ENCODE measurements at places on chromosomes 2 and 18.

GRCh38 chr18:48059455-48060010, 129.1 kb upstream of the SMAD2 start:
- DNase-seq, result no peak

DNA sequence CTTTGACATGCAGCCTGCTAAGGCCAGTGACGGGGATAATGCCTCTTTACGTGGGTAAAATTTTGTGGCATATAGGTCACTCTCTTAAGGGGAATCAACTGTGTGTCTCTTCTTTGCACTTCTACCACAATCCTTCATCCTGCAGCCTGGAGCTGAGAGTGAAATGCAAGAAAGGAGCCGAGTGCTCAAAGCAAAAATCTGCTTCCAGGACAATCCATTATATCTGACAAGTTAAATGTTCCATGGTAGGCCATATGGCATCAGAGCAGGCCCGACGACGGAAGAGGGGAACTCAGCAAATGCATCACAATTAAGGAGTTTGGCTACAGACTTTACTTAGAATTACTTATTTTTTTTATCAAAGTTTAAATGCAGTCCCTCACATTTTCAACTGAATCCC, 171.2 kb downstream of the TCF4 start:
- no peak for DNase-seq

DNA sequence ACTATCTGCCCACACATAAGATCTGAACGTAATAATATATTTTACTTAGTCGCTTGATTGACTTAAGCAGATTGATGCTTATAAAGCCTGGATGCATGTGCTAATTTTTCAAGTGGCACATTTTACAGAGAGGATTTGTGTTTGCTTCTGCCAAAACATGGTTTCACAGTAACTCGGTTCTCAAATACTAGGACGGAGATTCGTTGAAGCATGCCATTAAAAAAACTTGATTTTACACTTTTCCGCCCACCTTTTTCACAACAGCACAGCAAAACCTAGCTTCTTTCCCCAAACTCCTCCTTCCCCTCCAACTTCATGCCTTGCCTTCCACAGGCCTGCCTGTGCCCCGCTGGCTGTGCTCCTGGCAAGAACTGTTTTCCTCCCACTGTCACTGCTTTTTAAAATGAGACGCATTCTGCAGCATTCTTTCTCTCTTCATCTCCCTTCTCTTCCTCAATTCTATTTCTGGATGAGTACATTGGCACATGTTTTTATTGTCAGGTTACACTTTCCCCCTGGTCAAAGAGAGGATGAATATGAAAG, 55.1 kb upstream of the LMAN1 start:
- DNase-seq, result no peak

DNA sequence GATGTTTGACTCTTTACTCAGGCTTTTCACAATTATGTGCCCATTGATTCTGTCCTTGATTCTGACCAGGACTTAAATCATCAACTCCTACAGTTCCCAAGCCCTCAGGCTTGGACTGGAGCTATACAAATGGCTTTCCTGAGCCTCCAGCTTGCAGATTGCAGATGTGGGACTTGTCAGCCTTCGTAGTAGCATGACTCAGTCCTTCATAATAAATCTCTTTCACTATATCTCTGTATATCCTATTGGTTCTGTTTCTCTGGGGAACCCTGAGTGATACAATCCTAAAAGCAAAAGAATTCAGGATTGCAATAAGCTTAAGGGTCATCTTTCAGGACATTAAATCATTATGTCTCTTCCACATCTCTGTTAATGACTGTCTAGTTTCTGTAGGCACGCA, 356.6 kb downstream of the RIT2 start:
- peak; percentile 7 for DNase-seq

GRCh38 chr2:47344890-47345589, 57.9 kb upstream of the MSH2 start:
- DNase-seq, result peak; percentile 12

- DNase-seq, result peak; percentile 75
These were observed 89.9 kb downstream of the GLI2 start for GRCh38 chr2:120825370-120826259.

GRCh38 chr2:60453301-60453700, 100.2 kb downstream of the BCL11A start:
- no peak for DNase-seq

GRCh38 chr2:133138693-133139092, 429.6 kb downstream of the NCKAP5 start:
- DNase-seq, result no peak

GRCh38 chr18:9437021-9437437, 38.3 kb upstream of the RALBP1 start:
- DNase-seq, result peak; percentile 47

DNA sequence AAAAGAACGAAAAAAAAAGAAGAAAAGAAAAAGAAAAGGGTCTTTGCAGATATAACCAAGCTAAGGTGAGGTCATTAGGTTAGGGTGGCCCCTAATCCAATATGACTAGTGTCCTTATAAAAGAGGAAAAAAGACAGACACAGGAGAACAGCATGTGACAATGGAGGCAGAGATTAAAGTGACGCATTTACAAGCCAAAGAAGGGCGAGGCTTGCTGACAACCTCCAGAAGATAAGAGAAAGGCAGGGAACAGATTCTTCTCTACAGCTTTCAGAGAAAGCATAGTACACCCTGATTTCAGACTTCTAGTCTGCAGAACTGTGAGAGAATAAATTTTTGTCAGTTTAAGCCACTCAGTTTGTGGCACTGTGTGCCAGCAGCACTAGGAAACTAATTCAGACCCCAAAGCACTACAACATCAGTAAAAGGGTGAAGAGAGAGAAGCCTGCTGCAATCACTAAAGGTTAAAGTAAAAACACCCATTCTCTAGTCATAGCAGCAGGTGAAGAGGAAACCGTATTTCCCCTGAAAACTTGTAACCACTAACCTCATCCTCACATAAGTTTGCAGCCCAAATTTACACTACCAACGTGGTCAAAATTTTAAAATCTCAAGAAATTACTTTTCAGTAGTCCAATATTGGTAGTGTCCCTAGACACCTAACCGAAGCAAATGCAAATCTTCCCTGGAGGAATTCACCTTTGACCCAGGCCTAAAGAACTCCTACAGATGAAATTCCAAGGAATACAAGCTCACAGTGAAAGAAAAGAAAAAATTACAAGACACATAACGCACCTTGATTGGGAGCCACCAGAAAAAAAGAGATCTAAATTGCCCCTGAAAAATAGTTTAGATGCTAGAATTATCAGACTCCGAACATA, 17.5 kb downstream of the REEP1 start:
- DNase-seq, result no peak

GRCh38 chr18:79404567-79404910, 8.8 kb downstream of the NFATC1 start:
- DNase-seq, result no peak

DNA sequence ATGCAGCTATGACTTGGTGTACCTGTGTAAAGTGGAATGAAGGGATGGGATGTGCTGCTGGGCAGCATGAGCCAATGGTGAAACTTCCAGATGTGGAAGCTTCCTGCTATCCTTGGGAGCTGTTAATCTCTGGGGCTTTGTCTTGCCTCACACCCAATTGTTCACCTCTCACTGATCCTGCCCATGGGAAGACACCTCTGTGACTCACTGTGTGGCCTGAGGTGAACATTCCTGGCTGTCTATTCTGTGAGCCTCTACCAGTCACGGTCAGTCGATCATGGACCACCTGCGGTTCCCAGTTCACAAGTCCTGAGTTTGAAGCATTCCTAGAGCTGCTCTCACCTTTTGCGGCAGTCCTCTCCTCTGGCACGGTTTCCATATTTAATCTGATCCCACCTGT, 12.1 kb downstream of the NEURL3 start:
- DNase-seq, result no peak

- no peak for DNase-seq
These were observed 278.3 kb downstream of the PTGR3 start for GRCh38 chr18:74930616-74931015.

DNA sequence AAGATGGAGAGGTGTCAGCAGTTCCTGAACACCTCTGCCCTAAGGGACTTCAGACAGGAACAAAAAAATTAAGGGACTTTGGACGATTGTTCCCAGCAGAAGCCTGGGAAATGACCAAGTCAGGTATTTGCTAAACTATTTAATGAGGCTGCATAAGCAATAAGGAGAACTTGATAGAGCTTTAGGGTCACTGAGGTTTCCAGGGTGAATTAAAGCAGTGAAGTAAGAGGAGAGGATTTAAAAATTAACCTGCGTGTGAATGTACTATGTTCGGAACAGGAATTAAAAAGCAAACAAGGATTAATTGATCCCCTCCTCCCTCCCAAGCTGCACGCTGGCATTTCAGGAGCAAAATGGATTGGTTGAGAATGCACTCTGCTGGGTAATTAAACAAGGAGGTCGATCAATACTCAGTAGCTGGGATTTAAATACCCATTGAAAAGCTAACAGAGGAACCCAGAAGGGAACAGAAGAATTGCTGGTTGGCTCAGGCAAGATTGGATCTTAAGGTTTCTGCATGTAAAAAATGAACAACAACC, 157.2 kb downstream of the RNF152 start:
- DNase-seq, result no peak

DNA sequence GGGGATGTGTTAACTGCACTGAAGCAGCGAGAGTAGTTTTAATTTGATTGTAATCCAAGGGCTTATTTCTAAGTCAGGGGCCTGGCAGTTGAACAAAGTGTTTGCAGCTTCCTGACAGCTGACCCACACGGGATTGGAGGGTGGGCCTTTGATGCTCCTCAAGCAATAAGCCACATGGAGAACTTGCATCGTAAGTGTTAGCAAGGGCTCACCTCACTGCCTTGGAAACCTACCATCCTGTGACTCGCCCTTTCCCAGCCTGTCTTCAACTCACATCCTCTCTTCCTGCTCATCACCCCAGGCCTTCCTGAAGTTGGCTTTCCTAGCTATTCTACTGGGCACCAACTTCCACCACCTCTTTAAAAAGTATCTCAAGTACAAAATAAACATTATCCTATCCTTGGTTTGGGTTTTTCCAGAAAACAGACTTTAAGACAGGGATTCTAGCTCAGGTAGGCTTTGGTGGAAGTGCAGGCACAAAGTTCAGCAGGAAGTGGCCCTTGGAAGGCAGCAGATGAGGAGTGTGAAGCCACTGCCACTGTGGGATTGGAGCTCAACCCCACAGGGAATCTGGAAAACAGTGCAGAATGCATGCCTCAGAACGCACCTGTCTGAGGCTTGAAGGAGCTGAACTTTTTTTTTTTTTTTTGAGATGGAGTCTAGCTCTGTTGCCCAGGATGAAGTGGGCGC, 31.6 kb downstream of the B3GNT2 start:
- DNase-seq, result peak; percentile 50

GRCh38 chr2:217071416-217071815, 211.6 kb upstream of the TNP1 start:
- DNase-seq, result peak; percentile 43

- no peak for DNase-seq
These were observed 6.3 kb upstream of the PARD3B start for GRCh38 chr2:204539019-204539385.

DNA sequence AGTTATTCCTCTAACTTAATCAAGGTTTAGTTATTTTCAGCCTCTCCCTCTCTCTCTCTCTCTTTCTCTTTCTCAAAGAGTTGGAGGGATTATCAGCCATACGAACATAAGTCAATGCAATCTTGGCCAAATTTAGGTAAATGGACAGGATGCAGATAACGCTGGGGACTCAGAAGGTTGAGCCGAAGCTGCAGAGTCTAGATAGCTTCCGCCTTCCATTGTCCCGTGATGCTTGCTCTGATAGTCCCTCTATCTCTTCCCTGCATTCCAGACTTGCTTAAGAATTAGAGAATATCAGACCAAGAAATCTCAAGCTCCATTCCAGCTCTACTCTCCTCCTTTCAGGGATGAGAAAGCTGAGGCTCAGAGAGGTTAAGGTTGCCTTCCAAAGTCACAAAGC, 502.8 kb upstream of the TNP1 start:
- DNase-seq, result no peak

DNA sequence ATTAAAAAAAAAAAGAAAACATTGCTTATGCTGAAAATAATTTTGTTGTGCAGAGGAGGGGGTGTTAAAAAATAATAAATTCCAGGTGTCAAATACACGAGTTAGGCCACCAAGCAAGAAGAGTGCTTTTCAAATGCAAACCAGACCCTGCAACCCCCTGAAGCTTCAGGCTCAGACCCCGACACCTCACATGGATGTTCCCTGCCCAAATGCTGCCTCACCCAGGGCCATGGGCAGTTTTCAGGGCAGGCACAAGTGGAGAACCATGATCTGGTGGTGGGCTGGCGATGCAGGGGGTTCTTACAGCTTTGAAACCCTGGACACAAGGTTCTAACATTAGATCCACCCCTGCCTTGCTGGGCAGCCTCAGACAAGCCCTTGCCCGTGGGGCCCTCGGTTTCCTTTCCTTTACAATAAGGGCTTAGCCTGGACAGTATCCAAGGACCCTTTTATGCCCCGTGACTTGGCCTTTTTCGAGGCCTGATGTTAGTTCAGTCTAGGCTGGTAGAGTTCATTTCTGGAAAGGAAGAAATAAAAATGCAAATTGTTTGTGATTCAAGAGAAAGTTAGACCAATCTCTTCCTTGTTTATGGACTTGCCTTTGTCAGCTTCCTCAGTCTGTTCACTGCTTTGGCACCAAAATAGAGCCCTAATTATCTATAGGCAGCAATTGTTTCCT, 168.7 kb downstream of the DDX1 start:
- no peak for DNase-seq

DNA sequence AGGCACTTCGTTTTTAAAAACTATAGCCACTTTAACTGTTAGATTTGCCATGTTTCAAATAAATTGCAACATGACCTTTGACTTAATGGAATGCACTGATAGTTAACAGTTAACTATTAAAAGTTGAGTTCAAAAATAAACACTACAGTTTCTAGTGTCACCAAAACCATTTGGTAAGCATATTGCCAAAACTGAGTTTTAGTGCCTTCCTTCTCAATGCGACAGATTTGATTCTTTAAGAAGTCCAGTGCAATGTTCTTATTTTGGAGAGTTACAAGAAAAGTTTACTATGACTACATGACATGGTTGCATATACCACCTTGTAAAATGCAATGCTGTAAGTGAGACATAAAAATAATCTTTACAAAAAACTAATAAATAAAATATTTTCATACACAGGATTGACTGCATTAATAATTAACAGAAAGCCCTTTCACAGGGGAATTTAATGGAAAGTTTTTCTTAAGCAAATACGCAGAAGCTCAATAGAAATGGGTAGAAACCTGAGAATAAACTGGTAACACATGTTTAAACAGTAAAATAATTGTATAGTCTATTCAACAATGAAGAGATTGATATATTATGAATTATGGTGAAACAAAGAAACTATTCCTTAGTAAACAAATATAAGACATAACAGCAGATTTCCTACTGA, 53.8 kb downstream of the GRB14 start:
- DNase-seq, result no peak
